ENCODE measurements at places on chromosomes 2 and 18.

DNA sequence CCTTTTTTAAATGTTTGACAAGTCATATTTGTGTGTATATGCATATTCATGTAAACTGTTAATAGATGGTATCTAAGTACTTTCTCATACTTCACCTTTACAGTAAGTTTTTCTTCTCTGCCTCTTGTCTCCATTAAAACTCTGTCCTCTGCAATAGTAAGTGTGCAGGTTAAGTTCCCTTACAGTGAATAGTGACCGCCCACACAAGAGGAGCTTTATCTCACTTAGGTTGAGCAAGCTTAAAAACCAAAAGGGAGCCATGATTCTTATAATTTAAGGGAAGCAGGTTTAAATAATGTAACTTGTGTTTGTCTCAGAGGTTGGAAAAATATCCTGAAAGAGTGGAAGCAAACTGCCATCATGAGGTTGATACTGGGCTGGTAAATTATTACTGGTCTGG is 61.3 kb downstream of the MRPS9 start:
- DNase-seq, result no peak

DNA sequence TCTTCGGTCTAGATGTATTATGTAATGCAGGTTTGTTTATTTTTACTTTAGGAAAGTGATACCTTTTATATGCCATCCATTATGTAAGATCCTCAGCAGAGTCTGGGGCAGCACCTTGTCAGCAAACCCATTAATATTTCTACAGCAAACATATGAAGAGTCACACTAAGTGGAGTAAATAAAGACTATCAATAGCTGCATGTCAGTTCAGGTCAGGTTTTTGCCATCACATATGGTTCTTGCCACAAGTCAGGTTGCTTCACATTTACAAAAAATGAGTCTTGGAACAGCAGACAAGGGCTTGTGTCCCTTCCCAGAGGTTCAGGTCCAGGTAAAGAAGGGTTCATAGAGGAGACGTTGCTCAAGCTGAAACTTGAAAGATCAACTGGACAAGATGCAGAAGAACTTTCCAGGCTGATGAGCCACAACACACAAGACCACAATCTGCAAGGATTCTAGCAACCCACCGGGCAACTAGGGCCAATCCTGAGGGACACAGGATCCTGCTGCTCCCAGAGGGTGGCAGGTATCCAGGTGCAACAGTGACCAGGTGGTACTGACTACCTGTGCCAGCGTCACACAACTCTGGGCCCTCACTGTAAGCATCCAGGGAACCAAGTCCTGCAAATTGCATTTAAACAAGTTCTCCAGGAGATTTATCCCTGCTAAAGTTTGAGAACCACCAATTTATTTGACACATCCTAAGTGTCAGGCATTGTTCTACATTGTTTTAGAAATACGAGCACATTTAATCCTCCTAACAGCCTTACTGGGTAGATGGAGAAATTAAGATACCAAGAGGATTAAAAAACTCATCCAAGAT is 215.8 kb downstream of the ALPK2 start:
- DNase-seq, result no peak

GRCh38 chr2:85754313-85755095 is 713 bp downstream of the ATOH8 start:
- peak; percentile 7 for DNase-seq

DNA sequence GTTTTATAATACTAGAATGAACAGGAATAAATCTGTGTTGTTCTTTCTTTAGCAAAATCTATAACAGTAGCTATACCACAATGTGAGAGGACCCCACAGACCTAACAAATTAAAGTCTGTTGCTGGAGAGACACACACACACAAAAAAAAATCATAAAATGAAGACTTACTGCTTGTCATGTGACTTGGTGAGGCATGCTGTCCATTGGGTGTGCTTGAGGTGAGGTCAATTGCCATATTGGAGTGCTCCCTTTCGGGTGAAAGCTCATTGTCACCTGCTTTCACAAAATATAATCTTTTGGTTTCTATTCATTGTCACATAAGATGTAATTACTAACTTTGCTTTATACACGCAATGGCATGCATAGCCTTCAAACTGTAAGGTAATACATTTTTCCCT is 3.9 kb downstream of the IKZF2 start:
- DNase-seq, result no peak

DNA sequence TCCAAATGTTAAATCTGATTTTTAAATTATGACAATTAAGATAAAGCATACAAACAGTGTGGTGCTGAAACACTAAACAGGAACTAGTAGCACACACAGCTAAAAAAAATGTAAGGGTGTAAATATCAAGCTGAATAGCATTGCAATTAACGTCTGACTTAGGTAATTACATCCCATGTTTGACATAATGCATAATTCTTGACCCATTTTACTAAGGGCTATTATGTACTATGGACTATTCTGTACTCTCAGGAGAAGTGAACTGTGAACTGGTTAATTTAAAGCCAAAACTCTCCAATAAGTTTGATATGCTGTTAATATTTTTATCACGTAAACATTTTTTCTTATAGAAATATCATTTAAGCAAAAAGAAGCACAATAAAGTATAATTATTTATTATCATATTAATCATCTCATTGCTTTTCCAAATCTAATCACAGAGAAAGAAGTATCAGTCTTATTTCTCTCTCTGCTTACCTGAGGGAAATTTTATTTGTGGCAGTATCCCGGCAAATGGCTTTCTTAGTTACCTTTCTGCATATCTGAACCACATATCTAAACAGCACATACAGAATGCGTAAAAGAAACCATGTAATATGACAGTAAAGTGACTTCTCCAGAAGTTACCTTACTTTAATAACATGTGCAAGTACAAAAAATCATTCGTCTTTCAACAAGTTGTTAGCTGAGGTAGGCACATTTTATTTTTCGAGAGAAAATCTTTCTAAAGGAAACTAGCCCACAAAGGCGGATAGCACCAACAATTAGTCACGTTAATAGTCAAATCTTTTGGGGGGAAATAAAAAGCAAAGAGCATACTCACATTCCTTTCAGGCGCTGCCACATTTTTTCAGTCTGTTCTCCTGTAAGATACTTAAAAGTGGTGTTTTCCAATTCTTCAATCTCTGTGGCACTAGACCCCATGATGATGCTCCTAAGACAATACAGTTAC is 94.9 kb upstream of the PDE1A start:
- no peak for DNase-seq

- no peak for DNase-seq
These were observed 784.8 kb upstream of the ID2 start for GRCh38 chr2:7896940-7897487.

DNA sequence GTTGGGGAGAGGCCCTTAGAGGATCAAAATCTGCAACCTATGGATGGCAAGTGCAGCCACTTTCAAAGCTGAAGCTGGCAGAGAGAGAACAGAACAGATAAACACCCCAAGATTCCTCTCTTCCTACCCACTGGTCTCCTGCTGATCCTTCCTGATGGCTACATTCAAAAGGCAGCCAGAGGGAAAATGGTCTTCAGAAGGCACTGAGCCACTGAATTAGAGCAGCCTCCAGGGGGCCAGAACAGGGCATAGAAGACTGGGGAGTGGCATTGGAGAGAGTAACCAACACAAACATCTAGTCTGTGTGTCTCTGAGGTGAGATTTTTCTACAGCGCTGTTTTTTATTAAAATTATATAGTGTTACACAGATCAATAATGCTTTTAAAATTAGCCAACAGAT is 432.6 kb downstream of the PARD3B start:
- DNase-seq, result no peak

Data from stimulated activated CD8-positive, alpha-beta memory T cell treated with anti-CD3 and anti-CD28 coated beads, Interleukin-15, amount 100 ng/mL, for 24 hours (primary cell).